ENCODE measurements at places on chromosomes 12 and 14. TPM values are rescaled to one million over a fixed set of nuclear protein-coding genes. Genes with fewer than 3 reads are reported as not detected.

ENDOU gene
- total RNA-seq, result not detected

PTCSC3 gene
- not detected for total RNA-seq

- no peak overlapping the region for H3K27ac ChIP-seq
- no peak for DNase-seq
- H3K36me3 ChIP-seq, result no peaks in the 10 kb centered on the region
- H3K27me3 ChIP-seq, result no peaks in the 10 kb centered on the region
These were observed 18.7 kb downstream of the HVCN1 start for GRCh38 chr12:110670161-110670701.

DCN gene
- total RNA-seq, result 71.4 TPM

Data from SJSA1 (cell line).